NCI-H1092 treated with DMSO at 0.1 percent for 48 hours (cell line): ENCODE measurements at places on chromosomes 2 and 18.

DNA sequence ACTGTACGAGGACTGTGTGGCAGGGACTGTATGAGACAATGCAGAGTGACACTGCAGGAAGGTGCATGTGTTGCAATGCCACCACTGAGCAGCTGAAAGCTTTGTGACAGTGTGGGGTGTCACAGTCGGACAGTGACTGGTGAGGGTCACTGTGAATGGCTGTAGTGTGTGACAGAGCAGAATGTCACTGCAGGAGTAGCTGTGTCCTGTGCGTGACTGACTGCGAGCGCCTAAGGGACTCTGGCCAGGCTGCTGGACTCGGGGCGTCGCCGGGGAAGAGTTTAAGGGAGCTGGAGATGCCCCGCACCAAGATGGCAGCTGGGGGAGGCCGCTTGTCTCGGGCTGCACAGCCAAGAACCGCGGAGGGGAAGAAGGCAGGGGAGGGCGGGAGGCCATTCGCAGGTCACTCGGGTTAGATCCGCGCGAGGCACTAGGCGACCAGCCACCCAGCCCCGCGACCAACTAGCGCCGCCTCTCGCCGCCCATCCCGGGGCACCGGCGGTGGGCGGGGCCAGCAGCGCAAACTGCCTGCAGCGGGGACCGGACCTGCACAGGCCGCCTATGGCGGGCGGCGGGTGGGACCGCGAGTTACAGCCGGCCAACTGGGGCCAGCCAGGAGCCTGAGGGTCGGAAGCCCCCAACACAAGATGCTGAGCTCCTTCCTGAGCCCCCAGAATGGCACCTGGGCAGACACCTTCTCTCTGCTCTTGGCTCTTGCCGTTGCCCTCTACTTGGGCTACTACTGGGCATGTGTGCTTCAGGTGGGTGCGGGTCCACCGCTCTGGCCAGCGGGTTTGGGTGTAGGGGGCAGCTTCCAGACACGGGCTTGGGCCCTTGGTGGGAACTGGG is at the start of gene ABHD1:
Gene ABHD1, plus strand, starts transcription at position 514 of the 849 bp plus-strand sequence. Its CDS starts 134 bp downstream, at position 648.
- no peak for DNase-seq

- no peak for DNase-seq
These were observed 79.1 kb downstream of the RBBP8 start for GRCh38 chr18:23012249-23012648.

- DNase-seq, result no peak
These were observed 49.3 kb downstream of the COL6A3 start for GRCh38 chr2:237364655-237365054.

DNA sequence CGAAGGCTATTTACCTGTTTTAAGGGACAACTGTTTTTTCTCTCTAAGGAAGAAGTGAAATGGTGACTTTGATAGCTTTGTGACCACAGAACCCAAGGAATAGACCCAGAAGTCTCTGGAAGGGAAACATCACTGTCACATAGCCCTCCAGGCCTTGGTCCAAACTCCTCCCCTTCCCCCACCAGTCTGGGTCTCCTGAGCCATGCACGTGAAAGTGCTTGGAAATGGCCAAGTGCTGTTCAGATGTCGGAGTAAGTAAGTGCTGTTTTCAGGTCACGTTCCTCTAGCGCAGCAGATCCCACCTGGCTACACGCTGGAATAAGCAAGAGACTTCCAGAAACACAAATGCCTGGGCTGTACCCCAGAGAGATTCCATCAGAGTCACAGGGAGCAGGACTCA is 73.0 kb upstream of the AFF3 start:
- no peak for DNase-seq

DNA sequence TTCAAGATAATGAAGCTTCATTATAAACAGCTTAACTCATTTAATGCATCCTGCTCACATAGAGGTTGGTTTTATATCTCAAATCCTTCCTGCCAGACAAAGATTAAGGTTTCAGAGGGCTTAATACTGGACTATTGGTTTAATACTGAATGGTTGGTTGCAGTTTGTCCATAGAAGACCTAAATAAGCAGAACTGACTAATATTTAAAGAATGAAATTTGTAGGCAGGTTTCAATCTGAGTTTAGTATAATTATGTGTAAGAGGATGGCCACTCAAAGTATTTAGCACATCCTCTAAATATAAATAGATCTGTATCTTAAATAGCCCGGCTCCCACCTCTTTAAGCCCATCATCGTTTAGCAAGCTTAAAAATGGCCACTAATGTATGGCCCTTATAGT is 92.5 kb downstream of the EPB41L5 start:
- no peak for DNase-seq

GRCh38 chr2:217060516-217060915 is 200.7 kb upstream of the TNP1 start:
- DNase-seq, result no peak

DNA sequence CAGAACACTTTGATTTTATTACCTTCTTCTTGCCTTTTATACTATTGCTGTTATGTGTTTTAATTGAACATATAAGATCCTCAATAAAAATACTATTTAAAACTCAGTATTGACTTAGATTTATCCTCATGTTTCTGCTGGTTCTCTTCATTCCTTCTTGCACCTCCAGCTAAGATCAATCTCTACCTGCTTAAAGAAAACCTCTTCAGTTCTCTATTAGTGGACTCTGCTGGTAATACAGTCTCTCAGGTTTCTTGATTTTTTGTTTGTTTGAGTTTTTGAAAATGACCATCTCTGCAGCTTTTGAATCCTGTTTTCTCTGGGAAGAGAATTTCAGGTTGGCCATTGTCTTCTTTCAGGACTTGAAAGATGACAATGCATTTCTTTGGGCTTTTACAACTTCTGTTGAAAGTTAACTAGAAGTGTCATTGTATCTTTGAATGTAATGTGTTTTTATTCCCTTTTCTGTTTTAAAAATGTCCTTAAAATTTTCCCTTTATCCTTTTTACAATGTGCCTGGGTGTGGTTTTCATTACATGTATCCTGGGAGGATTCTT is 29.8 kb upstream of the TMEM131 start:
- DNase-seq, result no peak

- no peak for DNase-seq
These were observed 203.8 kb upstream of the CDH7 start for GRCh38 chr18:65547046-65547445.

DNA sequence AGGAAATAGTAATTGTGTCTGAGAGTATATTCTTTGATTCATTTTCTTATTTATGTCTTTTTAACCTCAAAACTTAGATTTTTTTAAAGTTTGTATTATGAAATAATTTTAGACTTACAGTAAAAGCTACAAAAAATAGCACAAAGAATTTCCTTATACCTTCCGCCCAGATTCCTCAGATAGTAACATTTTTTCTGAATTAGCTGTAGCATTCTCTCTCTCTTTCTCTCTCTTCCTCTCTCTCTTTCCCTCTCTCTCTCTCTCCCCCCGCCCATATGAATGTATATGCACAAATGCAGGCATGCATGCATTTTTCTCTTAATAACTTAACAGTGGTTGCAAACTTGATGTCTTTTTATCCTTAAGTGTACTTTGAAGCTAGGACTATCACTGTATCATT is 361.1 kb upstream of the NRP2 start:
- DNase-seq, result no peak

- DNase-seq, result no peak
These were observed 200.9 kb upstream of the EPAS1 start for GRCh38 chr2:46096260-46096659.

DNA sequence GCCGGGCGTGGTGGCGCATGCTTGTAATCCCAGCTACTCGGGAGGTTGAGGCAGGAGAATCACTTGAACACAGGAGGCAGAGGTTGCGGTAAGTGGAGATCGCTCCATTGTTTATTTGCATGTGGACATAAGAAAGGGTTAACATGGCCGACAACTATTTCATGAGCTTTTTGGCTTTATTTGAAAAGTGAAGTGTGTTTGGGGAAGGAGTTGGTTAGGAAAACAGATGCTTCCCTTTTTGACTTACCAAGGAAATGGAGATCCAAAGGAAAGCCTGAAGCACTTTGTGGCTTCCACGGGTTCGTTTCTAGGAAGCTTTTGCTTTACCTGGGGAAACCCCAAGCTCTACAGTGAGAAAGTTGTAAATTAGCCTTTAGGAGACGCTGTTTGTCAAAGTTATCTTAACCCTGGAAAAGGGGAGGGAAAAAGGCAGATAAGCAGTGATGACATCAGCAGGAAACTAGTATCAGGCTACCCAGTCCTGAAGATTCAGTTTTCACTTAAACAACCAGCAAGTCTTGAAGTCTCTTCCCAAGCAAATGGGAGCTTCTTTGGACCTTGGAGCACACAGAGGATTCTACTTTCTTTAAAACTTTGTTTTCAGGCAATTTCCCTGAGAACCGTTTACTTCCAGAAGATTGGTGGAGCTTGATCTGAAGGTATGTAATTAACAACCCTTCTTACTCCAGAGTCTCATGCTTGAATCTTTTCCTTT is at the start of gene CASP10:
Gene CASP10, plus strand, starts transcription at position 492 of the 715 bp plus-strand sequence. CDS start 2,637 bp downstream, outside the sequence.
- DNase-seq, result no peak

DNA sequence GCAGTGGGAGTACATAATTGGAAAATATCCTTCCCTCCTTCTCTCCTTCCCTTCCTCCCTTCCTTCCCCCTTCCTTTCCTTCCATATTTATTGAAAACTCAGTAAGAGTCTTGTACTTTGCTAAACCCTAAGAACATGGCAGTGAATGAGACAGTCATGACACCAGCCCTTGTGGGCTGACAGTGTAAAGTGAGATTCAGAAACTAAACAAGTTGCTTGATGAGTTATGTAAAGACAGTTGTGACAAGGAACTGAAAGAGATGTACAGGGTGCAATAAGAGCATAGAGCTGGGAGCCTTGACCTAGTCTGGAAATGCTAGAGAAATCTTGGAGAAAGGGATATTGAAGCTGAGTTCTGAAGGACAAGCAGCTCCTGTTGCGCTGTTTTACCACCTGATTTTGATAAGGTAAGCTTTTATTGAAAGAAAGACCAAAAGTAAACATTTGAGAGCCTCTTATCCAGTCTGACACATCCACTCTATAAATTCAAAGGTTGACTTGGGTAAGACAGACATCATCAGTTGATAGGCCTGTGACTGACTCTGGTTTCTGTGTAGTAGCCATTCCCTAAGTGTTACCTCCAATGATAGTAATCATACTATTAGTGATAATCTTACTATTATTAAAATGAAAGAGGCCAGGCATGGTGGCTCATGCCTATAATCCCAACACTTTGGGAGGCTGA is 66.5 kb upstream of the SKOR2 start:
- DNase-seq, result no peak

GRCh38 chr2:58032016-58032763 is 14.4 kb upstream of the VRK2 start:
- no peak for DNase-seq

DNA sequence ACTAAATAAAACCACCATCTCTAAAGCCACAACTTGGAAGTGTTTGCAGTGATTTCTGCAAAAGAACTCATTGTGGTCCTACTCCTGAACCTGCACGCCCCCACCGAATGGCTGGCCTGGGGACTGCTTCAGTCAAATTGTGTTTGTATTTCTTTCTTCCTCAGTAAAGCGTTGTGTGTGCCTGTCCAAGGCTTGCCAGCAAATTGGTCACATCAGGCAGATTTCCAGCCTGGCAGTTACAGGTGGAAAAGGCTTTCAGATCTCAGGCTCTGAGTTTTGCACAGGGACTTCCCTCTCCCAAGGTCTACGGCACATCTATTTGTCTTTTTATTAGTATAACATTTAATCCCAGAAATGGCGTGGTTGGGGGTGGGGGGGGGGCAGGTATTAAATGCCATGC is 54.0 kb upstream of the NOSTRIN start:
- DNase-seq, result peak; percentile 46
